Fibroblast of lung (primary cell): ENCODE measurements at places on chromosomes 5 and 9. TPM values are rescaled to one million over a fixed set of nuclear protein-coding genes. Genes with fewer than 3 reads are reported as not detected.

UNC5A gene
- total RNA-seq, result not detected in 2 replicates

PKN3 gene
- 1.3 and 1.7 TPM in 2 replicates for total RNA-seq

KCNV2 gene
- total RNA-seq, result not detected in 2 replicates

FGF10 gene
- total RNA-seq, result 110 and 154 TPM in 2 replicates
